Naive thymus-derived CD8-positive, alpha-beta T cell (primary cell): ENCODE measurements at places on chromosomes 7 and 10.

DNA sequence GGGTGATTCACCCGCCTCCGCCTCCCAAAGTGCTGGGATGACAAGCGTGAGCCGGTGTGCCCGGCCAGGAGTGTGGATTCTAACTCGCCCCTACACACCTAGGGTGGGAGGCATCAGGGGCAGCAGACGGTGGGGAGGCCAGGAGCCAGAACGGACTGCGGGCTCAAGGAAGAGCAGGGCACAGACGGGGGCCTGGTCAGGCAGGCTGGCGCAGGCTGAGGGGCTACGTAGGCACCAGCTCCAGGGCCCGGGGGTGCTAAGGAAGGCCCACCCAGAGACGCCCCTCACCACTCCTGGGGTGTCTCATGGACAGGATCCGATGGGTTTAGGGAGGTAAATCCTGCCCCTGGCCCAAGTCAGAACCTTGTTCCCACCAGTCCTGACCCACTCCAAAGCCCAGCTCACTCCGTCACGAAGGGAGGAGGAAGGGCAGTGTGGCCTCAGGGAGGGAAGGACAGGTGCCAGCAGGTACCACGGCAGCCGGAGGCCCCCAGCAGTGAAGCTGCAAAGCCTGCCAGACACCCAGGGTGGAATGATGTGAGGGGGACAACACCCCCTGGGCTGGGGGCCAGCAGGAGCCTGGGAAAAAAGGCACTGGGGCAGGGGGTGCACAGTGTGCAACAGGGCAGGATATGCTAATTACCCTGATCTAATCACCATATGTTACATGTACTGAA is 251.4 kb downstream of the MAD1L1 start:
- no peak for DNase-seq

GRCh38 chr10:97102441-97102840 is 83.3 kb downstream of the SLIT1 start:
- no peak for DNase-seq

DNA sequence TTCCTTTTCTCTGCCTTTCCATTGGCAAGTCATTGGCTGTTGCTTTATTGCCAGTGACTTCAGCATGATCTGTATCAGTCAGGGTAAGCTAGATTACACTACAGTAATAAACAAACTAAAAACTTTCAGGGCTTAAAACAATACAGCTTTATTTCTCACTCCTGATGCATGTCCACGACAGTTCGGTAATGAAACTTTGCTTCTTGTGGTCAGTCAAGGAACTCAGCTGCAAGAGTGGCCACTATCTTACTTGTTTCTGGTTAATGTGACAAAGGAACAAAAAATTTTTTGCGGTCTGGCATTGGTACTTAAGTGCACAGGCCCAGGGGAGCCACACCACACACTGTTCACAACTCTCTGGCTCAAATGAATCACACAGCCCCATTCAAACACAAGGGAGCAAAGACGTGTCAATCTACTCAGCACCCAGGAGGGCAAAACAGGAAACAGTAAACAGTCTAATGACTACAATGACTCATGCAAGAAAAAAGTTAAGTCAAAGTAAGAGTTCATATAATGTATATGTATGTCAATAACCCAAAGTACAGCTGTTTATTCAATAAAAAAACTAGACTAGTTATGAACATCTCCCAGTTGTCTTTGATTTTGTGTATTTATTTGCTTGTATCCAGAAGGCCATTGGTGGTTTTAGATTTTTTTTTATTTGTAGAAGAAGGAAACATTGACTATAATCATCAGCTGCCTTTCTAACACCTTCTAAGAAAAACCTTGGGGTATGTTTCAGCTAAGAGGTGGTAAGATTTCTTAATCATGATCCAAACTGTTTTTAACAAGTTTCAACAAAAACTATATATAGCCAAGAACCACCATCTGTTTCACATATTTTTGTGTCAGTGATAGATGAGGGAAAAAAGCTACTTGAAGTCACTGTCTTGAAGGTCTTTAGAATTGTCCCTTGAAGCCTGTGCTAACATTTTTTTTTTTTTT is 134.4 kb upstream of the FAM3C start:
- peak; percentile 26 for DNase-seq

GRCh38 chr10:11877591-11877905 is 54.4 kb downstream of the PROSER2 start:
- no peak for DNase-seq

GRCh38 chr10:13003759-13004158 is 2.2 kb upstream of the CCDC3 start:
- no peak for DNase-seq

GRCh38 chr10:70169649-70170364 is 507 bp downstream of the SAR1A start:
- no peak for DNase-seq

GRCh38 chr10:112653215-112653614 is 206.2 kb downstream of the VTI1A start:
- no peak for DNase-seq

GRCh38 chr10:93742633-93743349 is 14.9 kb upstream of the LGI1 start:
- DNase-seq: no peak

- DNase-seq: no peak
Measured at GRCh38 chr7:7897949-7898515, 70.6 kb upstream of the GLCCI1 start.

- DNase-seq: no peak
Measured at GRCh38 chr10:69051303-69051702, 36.6 kb upstream of the SRGN start.

DNA sequence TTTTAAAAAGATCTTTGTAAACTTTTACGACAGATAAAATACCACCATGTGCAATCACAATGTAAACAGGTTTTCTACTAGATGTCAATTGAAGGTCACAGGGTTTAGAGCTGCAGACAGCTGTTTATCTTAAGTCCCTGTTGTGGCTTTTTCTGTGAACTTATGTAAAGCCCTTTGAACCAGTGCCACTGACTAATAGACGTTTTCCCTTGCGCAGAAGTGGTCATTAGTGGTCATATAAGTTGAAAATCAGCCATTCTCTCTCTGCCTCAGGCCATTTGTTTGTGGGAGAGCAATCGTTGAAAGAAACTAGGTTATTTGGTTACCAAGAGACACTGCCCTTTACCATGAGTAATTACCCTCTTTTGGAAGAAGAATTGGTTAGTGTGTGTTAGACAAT is 23.9 kb downstream of the CACNB2 start:
- no peak for DNase-seq

DNA sequence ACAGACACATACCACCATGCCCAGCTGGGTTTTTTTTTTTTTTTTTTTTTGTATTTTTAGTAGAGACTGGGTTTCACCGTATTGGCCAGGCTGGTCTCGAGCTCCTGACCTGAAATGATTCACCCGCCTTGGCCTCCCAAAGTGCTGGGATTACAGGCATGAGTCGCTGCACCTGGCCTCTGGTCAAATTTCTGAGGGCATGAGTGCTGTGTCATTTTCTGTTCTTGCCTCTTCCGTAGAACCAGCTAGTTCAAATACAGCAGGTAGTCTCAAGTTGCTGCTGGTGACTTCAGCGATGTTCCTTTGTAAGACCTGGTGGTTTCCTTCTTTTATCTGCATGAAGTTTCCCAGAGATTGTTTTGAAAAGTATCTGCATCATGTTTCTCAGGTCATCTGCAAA is 134.8 kb upstream of the SHH start:
- DNase-seq: no peak

DNA sequence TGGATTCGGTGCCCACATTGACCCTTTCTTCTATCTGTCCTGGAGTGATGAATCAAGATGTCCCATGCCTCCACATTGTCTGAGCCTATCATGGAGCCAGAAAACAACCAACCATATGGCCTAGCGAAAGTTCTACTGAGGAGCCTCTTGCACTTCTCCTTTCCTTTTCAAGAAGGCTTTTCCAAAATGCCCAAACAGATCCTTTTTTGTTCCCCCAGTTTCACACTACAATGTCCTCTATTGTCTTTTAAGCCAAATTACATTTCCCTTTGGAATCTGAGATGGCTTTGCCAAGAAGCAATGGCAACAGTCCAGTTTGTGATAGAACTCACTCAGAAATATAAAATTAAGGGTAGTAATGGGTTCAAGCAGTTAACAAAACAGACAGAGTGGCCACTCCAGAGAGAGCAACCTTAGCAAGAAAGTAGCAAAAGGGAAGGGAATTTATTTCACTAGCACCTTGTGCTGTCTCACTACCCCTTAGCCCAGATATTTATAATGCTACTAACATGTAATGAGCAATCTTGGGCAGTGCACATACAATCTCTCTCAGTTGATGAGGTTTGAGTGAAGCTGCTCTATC is 194.6 kb upstream of the PDE1C start:
- DNase-seq: no peak
